ENCODE measurements at places on chromosomes 12 and 14.

GRCh38 chr12:132222096-132222807, 78.0 kb downstream of the NOC4L start:
- DNase-seq, result no peak

GRCh38 chr14:92040431-92041051, 682 bp upstream of the TRIP11 start:
- DNase-seq, result no peak

- no peak for DNase-seq
Observed at GRCh38 chr12:77500089-77500488, 330.6 kb upstream of the NAV3 start.

DNA sequence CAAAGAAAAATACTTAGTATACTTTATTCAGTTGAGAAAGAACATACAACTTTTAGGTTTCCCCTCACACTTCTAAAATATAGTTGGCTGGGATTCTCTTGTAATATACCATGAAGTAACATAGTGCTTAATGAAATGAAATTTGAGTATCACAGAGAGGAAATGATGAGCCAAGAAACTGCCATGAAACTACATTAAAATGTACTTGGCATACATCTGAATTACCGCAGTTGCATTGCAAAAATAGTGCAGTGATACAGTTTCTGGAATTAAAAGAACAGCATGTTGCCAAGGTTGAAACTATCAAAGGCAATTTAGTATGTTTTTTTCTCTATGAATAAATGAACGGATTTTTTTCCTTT, 389.2 kb downstream of the TMEM117 start:
- DNase-seq, result no peak

GRCh38 chr12:57063991-57064685, 14.2 kb upstream of the MYO1A start:
- DNase-seq, result no peak

DNA sequence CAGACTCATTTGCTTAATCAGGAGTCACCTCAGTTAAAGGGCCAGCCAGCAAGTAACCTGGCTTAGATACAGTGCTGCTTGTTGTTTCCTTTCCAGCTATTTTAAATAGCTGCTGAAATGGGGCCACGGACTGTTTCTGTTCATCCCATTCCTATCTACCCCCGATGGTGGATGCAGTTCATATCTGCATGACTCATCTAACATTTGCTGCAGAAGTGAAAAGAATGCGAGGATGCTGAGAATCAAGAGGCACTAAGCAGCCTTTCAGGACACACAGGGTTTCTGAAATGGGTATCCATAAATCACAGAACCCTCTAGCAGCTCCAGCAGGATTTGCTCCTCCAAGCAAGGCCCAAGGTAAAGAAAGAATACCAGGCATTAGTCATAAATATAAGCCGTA, 60.2 kb upstream of the RTRAF start:
- no peak for DNase-seq

- DNase-seq, result no peak
Observed at GRCh38 chr12:65858831-65859230, 34.5 kb downstream of the HMGA2 start.

DNA sequence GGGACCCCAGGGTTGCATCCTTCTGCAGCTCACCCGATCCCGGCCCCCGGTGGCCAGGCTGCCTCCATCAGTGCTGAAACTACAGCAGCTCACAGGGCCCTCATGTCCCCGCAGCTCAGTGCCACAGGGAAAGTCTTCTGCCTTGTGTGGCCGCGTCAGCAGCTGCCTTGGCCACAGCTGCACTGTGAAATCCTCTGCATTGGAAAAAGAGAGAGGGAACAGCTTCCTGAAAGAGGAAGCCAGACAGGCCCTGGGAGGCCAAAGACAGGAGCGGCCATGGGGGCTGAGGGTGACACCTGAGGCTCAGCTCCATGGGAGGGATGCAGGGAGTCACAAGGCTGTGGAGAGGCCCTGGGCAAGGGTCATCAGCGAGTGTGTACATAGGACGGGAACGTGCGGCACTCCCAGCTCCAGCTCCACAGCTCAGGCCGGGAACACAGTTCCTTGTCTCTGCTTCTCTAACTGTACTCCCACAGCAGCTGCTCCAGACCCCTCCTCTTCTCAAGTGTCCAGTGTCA, 32.7 kb downstream of the PARP2 start:
- DNase-seq, result no peak

DNA sequence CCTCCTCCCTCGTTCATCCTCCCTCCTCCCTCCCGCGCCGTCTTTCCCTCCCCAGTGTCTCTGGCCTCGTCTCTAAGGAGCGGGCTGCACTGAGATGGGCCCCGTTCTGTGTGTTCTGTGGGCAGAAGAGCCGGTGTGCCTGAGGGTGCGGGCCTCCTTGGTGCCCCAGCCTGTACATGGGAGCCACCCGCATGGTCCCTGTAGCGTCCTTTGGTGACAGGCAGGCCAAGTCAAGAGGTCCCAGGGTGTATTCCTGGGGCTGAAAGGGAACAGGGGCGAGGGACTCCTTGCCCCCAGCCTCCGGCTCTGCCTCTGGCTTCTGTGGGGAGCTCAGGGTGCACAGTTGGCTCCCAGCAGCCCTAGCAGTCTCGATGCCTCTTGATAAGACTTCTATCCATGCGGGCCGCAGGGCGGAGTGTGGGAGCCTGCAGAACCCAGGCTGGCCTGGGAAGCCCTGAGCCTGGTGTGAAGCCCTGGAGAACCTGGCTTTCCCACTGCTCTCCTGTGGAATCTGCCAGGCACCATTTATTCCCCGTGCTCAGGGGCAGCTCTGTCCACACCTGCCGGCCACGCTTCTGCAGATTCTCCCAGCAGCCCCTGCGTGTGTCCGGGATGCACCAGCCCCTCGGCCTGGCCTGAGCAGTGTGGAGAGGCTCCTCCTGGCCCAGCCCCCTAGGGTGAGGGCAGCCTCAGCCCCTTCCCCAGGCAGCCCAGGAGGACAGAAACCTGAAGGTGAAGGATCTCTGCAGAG, 181.3 kb downstream of the KIF26A start:
- no peak for DNase-seq

DNA sequence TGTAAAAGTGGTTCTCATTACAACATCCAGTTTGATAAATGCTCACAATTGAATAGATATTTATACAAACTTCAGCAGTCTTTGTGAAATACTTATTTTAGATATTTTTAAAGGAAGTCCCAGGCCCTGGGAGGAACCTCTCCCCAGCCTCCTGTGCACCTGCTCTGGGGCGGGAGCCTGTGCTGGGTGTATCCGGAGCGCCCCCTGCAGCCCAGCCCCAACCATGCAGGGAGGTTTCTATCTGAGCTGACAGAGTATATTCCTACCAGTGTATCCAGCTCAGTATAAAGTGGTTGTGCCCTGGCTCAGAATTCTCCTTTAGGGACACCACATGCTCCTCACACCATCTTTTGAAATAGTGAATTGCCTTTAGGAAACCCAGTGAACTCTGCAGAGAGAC, 851.8 kb downstream of the TMEM121 start:
- no peak for DNase-seq

- DNase-seq, result no peak
Observed at GRCh38 chr12:48183876-48184548, 568 bp downstream of the CCDC184 start.
